ENCODE measurements at places on chromosomes 16 and 17.
A peak's percentile ranks its signal among the peaks of the same experiment; 100 is the strongest.

GRCh38 chr16:610513-611381, 20.0 kb upstream of the WFIKKN1 start:
- DNase-seq = no peak

DNA sequence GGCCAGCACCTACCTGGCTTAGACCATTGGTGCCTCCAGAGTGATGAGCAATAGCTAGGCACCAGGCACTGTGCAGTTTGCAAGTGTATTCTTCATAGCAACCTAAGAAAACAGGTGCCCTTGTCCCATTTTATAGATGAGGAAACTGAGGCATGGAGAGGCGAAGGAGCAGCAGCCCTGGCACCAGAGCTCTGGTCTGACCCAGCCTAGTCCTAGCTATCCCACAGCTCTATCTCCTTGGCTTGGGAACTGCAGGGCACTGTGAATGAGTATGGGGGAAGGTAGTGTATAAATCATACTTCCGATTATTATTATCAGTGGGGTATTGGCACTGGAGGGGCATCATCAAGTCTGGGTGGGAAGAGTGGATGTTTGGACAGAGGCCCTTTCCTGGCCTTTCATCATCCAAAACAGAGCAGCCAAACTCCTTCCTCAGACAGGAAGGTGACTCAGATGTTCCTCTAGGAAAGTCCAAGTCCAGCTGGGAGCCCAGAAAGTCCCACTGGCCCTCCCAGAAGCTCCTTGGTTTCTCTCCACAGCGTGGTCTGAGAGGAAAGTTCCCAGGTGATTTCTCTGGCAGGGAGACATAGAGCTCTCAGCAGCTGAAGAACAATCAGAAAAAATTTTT, 32.0 kb upstream of the PLLP start:
- DNase-seq = no peak

- no peak for DNase-seq
Measured at GRCh38 chr16:87836844-87837581, 32.3 kb downstream of the SLC7A5 start.

DNA sequence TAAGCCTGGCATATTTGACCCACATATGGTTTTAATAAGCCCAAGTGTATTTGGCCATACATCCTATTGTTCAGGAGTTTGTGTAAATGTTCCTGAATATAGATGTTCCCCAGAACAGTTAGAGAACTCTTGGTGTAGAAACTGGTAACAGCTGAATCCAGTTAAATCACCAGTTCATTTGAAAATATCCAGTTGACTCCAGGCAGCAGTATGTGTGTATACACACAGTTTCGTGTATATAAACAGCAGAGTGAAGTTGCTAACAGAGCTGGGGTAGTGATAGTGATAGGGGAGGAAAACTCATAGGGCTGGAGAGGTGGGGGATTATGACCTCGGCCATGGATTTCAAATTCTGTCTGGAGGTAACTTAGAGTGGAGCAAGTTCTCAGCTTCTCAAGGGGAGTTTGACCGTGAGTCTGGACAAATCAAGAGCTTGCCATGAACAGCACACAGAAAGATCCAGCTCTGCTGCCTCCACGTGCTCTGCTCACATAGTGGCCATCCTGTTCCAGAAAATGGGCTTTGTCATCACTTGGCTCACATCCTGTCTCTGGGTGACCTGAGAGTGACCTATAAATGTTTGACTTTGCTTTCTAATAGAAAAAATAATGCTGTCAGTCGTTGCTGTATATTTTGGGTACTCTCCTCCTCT, 30.6 kb upstream of the MMD start:
- DNase-seq = no peak

GRCh38 chr16:80059836-80060235, 459.3 kb upstream of the MAF start:
- DNase-seq = no peak

DNA sequence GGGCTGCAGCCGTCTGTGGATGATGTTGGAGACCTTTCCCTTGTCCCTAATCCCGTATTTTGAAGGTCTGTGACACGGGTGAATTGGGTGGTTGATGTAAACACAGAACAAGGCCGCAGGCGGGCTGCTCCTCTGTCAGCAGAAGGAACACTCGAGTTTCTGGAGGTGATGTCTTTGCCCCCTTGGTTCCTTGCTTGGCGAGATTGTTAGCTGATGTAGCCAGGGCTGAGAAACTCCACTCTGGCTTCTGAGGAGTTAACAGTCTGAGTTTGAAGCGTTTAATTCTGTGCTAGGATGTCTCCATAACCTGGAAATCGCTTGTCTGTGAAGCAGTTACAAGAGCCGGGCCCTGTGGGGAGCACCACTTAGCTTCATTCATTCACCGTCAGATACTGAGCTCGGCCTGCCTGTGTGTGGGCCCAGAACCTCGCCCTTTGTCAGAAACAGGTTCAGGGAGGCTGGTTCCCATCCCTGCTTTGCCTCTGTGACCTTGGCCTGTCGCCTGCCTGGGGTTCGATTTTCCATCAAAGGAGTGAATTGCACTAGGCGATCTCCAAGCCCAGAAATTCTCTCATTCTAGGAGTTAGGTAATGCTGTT, 1.3 kb downstream of the MAPK8IP3 start:
- DNase-seq = no peak

GRCh38 chr16:59848296-59848695, 1114.2 kb upstream of the GOT2 start:
- DNase-seq = no peak

- DNase-seq = no peak
Measured at GRCh38 chr17:77798031-77798430, 160.5 kb upstream of the TNRC6C start.

- DNase-seq = no peak
Measured at GRCh38 chr17:14301279-14302090, 604 bp downstream of the HS3ST3B1 start.

DNA sequence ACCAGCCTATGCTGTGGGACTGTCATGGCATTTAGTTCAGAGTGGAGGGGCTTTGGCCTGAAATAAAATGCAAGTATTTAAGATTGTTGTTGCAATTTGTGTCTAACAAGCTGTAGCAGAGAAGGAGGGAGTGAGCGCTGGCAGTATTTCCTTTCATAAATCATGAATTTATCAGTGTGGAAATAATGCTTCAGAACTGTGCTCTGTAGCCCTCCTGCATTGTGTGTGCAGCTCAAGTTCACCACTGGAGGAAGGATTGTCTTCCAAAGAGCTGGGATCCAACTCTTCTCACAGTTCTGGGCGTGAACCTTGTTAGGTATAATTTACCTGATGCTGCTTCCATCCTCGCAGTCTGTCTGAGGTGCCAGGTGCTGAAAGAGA, 15.1 kb downstream of the SNX11 start:
- no peak for DNase-seq

DNA sequence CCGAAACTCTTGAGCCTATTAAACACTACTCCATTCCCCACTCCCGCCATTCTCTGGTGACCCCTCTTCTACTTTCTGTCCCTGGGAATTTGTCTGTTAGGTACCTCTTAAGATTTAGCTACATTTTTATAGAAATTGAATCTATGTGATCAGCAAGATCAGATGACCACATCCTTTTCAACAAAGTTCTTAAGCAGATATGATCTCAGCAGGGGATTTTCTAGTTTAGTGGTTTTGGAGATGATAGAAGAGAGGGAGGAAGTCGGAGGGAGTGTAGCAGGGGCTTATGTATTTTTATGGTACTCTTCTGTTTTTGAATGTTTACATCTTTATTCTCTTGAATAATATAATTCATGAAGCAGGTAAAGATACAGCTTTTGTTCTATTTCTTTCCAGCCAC, 40.8 kb downstream of the RPA1 start:
- DNase-seq = no peak

GRCh38 chr17:50924800-50925199, 58.6 kb upstream of the TOB1 start:
- DNase-seq = no peak

GRCh38 chr16:84022644-84023043, 20.0 kb downstream of the SLC38A8 start:
- DNase-seq = no peak

- DNase-seq = peak; percentile 89
Measured at GRCh38 chr17:30116661-30117551, at the start of gene NSRP1. Gene NSRP1 (plus strand): TSS chr17:30116816. CDS start chr17:30116844, 28 bp downstream.

All from activated CD8-positive, alpha-beta memory T cell treated with anti-CD3 and anti-CD28 coated beads for 48 hours (primary cell).